ENCODE measurements at places on chromosomes 16 and 17.

DNA sequence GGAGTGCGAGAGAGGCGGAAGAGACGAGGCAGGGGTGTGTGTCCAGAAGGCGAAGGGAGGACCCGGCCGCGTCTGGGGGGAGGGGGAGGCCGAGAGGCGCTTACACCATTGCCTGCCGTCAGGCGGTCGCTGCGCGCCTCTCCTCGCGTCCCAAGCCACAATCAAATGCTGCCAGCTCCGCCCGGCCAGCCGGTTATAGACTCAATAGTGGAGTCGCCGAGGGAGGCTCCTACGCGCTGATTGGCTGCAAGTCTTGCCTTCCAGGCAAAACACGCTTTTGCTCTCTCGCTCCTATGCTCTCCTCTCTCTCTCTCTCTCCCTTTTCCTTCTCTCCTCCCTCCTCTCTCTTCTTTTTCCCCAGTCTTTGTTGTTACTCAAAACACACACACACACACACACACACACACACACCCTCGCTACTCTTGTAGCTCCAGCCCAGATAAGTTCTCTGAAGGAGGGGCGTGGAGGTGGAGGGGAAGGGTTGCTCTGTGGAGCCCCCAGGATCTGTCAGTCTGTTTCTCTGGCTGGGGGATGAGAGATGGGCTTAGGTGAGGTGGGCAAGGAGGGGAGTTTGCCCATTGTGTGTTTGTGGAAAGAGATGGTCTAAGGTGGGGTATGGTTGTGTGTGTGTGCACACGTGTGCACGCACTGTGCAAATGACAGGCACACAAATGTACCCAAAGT, at the start of gene DLX3:
Gene DLX3 (minus strand): TSS at position 170 of the 684 bp plus-strand sequence. CDS start 226 bp downstream, outside the sequence.
- DNase-seq, result no peak

DNA sequence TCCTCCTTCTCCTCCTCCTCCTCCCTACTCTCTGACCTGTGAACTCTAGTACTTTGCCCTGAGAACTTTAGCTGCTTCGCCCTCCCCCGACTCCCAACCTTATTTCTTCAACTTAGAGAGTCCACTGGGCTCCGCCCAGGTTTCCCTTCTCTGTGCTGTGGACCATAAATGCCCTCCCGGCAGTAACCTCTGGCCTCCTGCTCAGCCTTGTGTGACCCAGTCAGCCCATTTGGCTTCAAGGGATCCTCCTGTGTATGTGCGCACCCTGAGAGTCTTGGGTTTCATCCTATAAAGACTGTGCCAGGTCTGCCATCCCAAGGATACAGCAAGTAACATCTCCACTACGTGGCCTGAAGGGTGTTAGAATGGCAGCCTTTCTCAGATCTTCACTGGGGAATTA, 275.6 kb upstream of the C16orf82 start:
- DNase-seq, result no peak

DNA sequence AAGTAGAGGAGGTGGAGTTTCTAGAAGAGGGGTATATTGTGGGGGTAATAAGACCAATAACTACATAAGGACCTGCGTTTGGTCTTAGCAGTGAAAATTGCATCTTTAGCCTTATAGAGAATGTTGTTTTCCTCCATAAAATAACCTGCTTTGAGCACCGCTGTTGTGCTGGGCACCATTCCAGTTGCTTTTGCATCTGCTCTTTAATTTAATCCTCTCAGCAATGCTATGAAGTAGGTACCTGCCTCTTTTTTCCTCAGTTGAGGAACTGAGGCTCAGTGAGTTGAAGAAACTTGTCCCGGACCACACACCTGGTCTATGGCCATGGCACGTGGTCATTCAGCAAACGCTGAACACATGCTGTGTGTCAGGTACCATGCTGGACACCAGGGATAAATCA, 238.1 kb downstream of the MSI2 start:
- no peak for DNase-seq

GRCh38 chr17:37726248-37726647, 18.6 kb downstream of the HNF1B start:
- no peak for DNase-seq

- no peak for DNase-seq
Observed at GRCh38 chr17:36936455-36937000, 747 bp upstream of the LHX1 start.

GRCh38 chr16:50313596-50314478, 47.5 kb downstream of the ADCY7 start:
- DNase-seq, result peak; percentile 24

DNA sequence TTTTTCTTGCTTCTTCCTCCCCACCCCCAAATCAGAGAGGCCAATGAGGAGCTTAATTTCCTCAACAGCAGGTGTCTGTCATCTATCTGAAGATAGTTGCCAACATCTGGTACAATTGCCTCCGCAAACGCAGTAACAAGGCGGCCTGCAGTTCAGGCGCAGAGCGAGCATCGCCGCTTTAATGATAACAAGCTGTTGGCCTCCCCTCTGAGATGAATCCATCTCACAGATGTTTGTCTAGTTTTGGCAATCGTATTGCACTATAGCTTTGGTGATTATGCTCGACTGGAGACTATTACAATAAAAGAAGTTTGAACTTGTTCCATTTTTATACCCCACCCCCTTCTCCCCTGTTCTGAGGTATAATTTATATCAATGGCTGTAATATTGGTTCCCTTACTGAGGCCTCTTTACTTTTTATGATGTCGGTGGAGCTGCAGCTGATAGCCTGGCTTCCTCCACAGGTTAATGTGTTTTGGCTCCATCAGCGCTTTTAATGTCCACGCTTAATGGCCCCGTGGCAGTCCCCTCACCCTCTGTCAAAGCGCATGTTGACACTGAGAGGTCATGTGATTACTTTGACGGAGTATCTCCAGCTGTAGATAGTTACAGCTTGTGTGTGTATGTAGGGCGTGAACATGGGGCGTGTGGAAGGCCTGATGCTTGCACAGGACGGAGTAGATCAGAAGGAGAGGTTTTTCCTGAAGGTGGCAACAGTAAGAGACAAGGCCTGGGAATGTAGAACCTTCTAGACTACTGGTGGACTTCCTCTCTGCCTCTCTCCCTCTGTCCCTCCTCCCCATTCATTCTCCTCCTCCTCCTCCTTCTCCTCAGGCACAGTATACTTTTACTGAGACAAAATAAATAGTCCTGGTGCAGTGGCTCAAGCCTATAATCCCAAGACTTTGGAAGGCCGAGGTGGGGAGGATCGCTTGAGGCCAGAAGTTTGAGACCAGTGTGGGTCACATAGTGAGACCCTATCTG, 164.7 kb downstream of the MSI2 start:
- DNase-seq, result no peak

DNA sequence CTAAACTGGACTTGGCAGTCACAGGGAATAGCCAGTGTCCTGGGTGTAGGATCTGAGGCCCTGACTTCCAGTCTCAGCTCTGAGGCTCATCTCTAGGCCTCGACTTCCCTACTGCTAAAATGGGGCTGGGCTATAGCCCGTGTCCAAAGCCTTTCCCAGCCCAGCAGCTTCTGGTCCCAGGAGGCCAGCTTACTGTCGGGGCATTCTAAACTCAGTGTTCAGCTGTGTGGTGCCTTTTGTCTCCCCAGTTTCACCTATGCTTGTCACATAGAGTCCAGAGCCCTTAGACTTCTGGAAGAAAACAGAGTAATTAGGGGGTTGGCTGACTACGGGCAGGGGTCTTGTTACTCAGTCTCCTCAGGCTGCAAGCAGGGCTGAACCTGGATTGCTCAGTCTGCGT, 94.8 kb downstream of the WSCD1 start:
- no peak for DNase-seq

DNA sequence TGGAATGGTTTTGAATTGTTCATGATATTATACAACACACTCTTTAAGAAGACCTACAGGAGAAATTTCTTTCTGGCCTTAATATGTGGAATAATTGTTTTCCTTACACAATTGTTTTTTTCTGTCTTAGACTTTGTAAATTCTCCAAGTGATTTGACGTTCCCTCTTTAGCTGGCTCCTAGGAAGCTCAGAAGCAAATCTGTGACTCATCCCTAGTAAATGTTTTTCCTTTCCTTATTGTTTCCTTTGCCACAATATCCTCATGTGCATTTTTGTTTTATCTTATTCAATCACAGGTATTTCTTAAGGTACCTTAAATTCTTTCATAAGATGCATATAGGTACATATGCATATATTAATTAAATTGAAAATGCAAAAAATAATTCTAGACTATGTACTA, 13.5 kb downstream of the KIAA0753 start:
- DNase-seq, result no peak

GRCh38 chr17:78266771-78267170, 35.3 kb downstream of the TMEM235 start:
- no peak for DNase-seq

GRCh38 chr17:62111562-62112171, 46.6 kb upstream of the MED13 start:
- DNase-seq, result no peak

- DNase-seq, result no peak
Observed at GRCh38 chr16:6081320-6081976, 983.9 kb upstream of the EEF2KMT start.

- no peak for DNase-seq
Observed at GRCh38 chr16:17777408-17777863, 306.7 kb upstream of the XYLT1 start.

DNA sequence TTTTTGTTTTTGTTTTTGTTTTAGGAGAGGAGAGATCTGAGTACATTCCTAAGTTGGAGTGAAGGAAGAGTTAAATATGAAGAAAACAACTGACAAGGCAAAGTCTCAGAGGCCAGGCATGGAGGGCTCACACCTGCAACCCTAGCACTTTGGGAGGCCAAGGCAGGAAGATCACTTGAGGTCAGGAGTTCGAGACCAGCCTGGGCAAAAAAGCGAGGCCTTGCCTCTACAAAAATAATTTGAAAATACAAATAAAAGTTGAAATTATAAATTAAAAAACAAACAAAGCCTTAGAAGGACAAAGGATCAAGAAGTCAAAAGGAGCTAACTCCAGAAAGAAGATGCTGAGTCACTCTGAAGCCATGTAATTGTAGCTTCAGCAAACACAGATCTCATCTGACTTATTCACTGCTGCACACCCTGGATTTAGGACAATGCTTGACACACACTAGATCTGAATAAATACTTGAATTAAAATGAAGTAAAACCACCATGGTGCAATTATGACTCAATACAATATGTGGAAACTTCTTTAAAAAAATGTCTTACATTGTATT, 9.1 kb downstream of the CEP20 start:
- DNase-seq, result no peak

DNA sequence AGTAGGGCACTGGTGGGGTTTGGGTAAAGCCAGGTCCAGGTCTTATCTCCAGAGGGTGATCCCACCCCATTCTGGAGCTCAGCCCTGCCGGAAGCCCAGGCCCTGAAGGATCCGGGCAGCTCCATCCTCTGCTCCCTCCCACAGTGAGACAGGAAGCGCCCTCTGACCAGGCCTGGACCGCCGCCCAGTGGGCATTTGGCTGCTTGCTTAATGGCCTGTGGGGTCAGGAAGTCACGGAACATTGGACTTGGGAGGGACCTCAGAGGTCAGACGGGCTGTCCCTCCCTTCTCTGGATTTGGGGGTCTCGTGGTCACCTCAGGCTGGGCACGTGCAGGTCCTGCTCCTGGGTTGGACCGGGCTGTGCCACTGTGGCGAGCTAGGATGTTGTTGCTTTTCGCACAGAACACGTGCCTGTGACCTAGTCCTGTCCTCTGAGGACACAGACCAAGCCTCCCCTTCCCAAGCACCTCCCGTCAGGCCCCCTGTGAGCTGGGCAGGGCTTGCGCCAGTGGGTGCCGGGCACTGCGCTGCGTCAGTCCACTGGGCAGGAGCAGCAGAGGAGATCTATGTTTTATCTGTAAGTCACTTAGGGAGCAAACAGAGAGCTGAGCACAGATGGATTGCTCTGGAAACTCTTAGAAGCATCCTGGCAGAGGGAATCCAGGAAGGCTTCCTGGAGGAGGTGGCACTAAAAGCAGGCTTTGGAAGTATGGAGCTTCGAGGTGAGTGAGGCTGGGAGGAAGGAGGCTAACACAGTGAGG, 49.4 kb upstream of the GSE1 start:
- DNase-seq, result no peak

DNA sequence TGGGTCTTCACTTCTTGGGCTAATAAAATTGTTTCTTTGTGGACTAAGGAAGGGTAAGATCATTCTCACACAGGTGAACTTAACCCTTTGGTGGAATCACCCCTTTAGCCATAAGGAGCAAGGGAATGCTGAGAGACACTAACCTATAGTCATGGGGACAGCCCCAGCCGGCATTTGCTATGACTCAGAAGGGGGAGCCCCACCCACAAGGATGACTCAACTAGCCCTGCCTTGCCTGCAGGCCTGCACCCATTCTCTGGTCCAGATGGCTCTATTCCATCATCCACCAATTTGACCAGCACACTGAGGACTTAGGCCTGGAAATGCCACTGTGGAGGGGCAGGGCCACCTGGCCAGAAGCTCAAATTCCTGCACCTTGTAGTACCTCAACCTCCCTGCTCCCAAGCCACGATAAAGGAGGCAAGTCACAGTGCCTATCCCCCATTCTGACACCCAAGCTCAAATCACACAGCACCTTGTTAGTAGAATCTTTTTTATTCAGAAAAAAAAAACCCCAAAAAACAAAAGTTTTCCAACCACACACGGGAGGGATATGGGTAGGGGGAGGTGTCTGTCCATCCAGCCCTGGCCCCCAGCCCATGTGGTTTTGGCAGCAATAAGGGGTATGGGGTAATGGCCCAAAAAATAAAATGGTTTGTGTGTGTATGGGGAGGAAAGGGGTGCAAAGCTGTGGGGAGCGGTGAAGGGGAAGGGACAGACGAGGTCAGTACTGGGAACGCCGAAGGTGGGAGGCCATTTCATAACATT, 3.0 kb downstream of the PFN1 start:
- DNase-seq, result peak; percentile 72

- DNase-seq, result no peak
Observed at GRCh38 chr17:19542247-19542646, 8.6 kb downstream of the SLC47A1 start.

- DNase-seq, result no peak
Observed at GRCh38 chr16:86517652-86518258, 7.4 kb downstream of the FOXF1 start.

- DNase-seq, result no peak
Observed at GRCh38 chr16:3879258-3879886, 1.1 kb downstream of the CREBBP start.

GRCh38 chr16:31179747-31180459, at the start of gene FUS:
TSS of gene FUS (plus strand) at chr16:31180139. CDS start at chr16:31180215, 76 bp downstream.
- DNase-seq, result peak; percentile 92

- DNase-seq, result no peak
Observed at GRCh38 chr16:82504836-82505235, 121.9 kb upstream of the CDH13 start.

DNA sequence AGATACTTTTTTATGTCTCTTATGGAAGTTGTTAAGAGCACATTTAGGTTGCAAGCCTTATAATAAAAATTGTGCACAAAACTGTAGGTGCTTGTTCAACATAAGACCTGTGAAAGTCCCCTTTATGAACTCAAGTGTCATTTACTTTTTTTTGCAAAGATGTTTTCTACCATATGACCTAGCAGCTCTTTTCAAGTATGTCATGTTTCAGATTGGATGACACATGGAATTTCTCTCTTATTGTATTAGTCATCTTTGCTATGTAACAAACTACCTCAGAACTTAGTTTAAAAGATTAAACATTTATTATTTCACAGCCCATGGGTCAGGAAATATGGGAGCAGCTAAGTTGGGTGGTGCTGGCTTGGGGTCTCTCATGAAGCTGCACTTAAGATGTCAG, 57.9 kb downstream of the PHKB start:
- no peak for DNase-seq

Measured in effector CD4-positive, alpha-beta T cell (primary cell).